Stimulated activated CD8-positive, alpha-beta memory T cell treated with anti-CD3 and anti-CD28 coated beads, Interleukin-4, amount 100 ng/mL, for 1 hour (primary cell): ENCODE measurements at places on chromosomes 4 and X.

DNA sequence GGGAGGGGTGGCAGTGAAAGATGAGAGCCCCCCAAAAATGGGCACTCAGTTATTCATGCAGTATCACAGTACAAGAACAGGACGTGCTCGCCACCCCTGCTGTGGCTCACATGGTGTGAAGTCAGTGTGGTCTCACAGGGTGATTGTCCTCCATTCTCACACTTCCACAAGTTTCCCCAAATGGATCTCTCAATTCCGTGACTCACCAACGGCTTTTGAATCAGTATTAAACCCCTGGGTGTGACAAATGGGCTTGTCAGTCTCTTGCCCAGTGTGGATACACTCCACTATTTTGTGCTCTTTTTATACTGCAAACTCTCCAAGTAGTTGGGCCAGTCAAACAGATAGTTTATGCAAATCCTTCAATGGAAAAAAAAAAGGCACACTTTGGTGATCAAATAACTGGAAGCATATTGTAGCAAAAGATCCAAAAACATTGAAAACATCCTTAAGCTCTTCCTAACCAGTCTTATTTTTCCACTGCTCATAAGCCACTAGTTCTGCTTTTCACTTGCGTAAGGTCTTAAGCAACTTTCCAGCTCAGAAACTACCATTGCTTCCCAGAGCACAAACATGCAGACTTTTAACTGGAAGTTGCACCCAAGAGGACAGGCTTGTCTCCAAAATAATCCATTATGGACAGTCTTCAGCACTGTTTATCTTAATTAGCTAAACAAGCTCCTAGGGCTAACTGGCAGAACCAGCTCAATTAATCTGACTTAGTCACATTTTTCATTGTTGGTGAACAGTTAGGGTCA, 365.7 kb downstream of the PPP3CA start:
- no peak for DNase-seq

DNA sequence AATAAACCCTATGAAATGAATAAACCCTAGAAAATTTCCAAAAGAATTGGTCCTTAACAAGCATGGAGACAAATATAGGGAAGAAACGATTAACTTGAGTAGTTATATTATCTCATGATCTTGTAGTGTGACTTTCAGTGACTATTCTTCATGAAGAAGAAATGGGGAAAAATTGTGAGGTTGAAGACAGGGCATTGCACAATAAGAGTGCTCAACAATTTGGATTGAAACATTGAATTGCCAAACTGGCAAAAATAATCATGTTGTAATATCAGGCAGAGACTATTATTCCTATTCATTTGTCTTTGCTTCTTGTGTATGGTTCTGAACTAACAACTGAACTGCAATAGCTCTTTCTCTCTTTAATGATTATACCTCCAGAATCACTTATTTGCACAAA, 605.1 kb downstream of the PCDH7 start:
- no peak for DNase-seq

DNA sequence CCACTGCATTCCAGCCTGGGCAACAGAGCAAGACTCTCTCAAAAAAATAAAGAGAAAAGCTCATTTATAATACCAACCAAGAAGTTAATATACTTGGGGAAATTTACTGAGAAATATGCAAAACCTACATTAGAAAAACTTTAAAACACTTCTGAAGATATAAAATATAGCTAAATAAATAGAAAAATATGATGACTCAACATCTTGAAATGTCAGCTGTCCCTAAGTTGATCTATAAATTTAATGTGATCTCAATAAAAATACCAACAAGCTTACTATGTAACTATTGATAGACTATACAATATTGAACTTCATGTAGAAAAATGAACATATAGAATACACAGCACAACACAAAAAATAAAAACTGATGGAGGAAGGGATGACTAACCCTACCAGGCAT, 87.5 kb upstream of the INTU start:
- DNase-seq: no peak

DNA sequence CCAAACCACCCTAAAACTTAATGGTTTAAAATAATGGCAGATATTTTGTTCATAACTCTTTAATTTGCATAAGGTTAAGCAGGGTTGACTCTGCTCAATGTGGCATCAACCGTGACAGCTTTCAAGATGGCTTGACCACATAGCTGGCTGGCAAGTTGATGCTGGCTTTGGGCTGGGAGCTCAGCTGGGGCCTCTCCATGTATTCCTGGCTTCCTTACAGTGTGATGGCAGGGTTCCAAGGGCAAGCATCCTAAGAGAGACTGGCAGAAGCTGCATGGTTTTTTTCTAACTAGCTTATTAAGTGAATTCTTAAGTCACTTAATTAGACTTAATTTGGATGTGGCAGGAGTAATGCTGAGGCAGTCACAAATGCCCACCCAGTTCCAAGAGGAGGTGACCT, 4.5 kb downstream of the RP2 start:
- no peak for DNase-seq

- no peak for DNase-seq
Measured at GRCh38 chr4:182555997-182556418, 312.8 kb downstream of the TENM3 start.

- DNase-seq: no peak
Measured at GRCh38 chr4:41038304-41038703, 176.0 kb downstream of the APBB2 start.

DNA sequence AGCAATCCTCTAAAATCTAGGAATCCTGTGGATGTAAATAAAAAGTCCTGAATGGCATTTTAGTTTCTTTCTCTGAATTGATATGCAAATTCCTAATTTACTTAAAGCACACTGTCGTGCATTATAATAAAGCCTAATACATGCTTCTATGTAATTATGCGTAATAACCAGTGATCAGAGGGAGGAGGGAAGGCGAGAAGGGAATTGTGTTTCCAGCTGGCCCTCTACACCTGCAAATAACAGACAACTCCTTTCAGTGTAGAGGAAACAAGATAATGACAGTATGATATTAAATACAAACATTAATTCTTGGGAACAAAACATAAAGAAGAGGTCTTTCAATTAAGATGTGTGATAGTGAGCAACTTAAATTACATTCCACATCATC, 419.6 kb upstream of the LCORL start:
- no peak for DNase-seq
